GM12891 (cell line): ENCODE measurements at places on chromosomes 5 and 9.

DNA sequence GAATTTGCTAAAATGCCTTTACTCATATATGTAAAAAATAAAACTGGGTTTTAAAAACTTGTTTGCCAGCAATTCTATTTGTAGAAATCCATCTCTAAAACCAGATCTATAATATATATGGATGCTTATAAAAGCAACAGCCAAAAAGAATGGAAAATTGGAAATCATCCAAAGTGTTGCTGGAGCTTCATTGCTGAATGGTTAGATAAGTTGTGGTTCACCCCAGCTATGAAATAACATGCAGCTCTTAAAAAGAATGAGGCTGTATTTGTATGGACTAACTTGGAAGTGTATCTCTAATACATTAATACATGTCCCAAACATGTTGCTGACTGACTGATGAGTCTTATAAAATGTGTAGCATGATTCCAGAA, 76.2 kb downstream of the STK10 start:
- no peak for DNase-seq

DNA sequence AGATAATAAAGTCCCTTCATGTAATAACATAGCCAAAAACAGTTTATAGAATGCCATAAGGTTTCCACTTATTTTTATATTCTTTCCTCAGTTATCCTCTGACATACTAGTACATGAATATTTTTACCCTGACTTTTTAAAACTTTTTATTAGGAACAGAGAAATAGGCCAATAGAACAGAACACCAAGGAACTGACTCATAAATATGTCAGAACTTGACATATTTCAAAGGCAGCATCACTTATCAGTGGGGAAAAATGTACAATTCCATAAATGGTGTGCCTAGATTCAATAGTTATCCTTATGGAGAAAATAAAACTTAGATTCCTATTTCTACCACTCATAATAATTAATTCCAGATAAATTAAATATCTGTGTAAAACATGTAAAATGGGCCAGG, 9.4 kb downstream of the STARD4 start:
- no peak for DNase-seq

DNA sequence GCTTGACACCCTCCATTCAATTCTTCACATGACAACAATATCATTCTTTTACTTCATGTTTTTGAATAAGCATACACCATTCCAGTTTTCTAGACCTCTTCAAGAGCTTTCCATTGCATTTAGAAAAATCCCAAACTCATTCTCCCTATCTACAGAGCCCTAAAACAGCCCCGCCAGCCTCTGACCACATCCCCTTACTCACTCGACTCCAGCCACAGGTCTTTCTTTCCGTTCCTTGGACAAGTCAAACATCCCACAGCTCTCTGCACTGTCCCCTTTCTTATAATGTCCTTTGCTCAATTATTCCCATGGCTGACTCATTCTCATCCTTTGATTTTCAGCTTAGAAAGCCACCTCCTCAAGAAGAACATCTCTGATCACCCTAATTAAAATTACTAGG, 38.2 kb downstream of the TTC39B start:
- DNase-seq: no peak

DNA sequence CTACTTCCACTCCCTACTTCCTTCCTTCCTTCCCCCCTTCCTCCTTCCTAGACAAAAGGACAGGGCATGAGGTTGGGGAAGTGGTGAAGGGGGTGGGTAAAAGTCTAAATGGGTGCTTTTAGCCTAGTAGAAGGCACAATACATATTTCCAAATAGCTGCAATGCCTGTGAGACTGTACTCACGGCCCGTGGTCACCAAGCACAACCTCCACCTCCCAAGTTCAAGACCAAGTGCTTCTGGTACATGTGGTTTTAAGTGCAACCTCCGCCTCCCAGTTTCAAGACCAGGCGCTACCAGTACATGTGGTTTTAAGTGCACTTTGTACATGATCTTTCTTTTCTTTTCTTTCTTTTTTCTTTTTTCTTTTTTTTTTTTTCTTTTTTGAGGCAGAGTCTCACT, 14.5 kb upstream of the NTNG2 start:
- no peak for DNase-seq

DNA sequence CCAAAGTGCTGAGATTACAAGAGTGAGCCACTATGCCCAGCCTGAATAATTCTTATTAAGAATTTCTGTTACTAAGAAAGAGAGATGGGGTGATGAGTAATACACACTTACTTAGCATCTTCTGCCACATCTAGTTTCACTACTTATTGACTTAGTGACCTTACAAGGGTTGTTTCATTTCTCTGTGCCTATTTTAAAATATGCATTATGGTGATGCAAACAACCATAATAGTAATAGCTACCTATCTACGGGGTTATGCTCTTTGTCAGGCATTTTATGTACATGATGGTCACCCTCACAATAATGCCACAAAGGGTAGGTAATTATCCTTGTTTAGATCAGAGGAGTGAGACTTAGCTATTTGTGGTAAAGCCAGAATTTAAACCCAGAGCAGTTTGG, 499.0 kb upstream of the SGCD start:
- no peak for DNase-seq

GRCh38 chr5:1521671-1522600, 1.8 kb downstream of the LPCAT1 start:
- no peak for DNase-seq

DNA sequence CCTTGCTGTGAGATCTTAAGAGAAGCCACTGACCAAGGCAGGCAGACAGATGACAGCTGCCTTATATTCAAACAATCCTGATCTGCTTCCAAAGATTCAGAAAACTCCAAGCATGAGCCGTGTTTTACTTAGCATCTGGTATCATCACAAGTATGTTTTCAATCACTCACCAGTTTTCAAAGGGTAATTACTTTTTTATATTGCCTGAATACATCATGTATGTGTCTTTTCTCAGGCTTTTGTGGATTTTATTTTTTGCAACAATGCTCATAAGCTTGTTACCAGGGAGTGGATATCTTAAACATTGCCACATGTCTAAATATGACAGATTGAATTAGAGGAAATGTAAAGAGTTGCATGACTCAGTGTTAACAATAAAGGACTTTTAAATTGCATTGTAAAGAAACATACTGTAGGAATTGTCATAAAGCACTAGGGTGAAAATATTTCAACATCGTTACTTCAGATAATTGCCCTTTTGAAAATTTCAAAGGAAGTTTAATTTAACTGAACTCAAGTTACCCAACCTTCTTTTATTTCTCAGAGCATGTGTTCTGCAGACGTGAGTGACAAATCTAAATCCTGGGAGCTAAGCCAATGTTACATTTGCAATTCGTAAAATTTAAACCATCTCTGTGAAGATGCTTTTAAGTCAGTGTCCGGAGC, 326.1 kb downstream of the PLK2 start:
- DNase-seq: no peak
